Sigmoid colon (tissue), 7 donors: ENCODE measurements at places on chromosomes 11 and 22. TPM values are rescaled to one million over a fixed set of nuclear protein-coding genes. Genes with fewer than 3 reads are reported as not detected.

SPI1 gene
- 19.7 TPM for total RNA-seq

LMNTD2 gene
- not detected for total RNA-seq

APOA4 gene
- not detected for total RNA-seq

PLCB3 gene
- total RNA-seq = 11.4 TPM

NCR3LG1 gene
- 2.5 TPM for total RNA-seq

DNA sequence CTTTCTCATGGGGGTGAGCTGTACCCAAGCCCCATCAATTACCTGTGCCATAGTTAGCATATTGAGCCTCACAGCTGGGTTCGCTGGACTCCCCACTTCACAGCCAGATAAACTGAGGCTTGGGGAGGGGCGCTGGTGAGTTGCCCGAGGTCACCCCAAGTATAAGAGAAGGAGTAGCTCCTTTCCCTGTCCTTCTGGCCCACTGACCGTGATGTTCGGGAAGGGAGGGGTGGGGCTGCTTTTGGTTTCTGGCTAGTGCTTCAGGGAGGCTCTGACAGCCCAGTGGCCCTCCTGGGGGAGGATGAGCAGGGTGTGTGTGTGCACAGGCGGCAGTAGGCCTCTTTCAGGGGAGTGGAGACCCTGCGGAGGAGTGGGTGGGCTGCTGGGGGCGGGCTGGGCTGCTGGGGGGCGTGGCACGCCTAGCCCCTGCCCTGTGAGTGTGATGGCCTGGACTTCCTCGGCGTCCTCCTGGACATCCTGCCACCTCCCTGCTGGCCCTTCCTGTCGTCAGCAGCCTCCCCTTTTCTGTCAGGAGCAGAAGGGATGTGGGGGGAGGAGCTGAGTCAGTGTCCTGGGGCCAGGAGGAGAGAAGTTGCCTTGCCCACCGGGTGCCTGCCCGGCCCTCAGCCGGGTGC is 50.3 kb downstream of the TRIOBP start:
- no peaks in the 10 kb centered on the region for H3K27me3 ChIP-seq
- H3K27ac ChIP-seq = peak overlapping the region; percentile 91
- DNase-seq = peak; percentile 84
- peaks cover 89% of the 10 kb centered on the region for H3K4me1 ChIP-seq

DNA sequence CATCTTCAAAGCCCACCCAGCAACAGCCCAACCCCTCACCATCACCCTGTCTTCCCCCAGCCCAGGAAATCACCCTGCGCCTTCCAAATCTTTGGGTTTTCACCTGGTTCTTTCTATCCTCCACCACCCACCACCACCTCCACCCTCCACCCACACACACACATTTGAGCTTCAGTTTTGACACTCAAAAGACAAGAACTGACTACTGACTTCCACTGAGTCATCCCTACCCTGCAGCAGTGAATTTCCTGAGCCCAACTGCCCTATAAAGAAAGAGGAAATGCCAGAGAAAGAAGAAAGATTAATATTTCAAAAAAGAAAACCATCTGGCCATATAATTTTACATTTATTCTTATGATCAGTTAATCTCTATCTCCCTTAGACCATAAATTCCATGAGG is 137.5 kb downstream of the CHST1 start:
- DNase-seq = no peak
- no peak overlapping the region for H3K4me3 ChIP-seq
- H3K36me3 ChIP-seq = no peaks in the 10 kb centered on the region

DNA sequence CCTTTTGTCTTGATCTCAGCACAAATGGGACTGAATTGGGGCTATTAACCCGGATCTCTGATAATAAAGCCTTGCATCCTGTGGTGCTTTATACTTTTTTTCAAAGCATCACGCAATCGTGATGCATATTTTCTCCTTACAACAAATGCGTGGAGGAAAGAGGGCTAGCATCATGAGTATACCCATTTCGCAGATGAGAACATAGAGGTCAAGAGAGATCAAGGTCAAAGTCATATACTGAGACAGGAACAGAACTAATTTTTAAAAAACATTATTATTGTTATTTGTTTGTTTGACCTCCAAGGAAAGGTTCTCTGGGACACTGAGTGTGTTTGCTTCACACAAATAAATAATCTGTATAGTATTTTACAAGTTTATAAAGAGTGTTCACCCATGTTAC is 191.2 kb downstream of the ST3GAL4 start:
- H3K27me3 ChIP-seq = peaks cover 20% of the 10 kb centered on the region
- DNase-seq = no peak
- H3K4me3 ChIP-seq = no peak overlapping the region
- H3K4me1 ChIP-seq = peaks cover 24% of the 10 kb centered on the region
- no peak overlapping the region for H3K27ac ChIP-seq
- no peaks in the 10 kb centered on the region for H3K36me3 ChIP-seq

DNA sequence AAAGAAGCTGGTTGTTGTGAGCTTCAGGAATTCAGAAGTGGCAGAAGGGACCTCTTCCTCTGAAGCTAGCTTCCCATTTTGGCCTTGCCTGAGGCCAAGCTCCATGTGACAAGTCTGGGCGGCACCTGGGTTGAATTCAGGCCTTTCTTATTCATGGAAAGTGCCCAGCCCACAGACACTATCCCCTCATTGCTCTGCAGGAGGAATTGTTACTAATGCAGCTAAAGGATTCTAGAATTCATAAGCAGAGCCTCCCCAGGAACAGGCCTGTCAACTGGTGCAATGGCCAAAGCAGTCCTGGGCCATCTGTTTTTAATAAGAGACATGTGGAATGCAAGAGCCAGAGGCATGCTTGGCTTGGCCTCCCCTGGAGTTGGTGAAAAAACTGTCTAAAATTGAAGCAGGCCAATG is 71.4 kb downstream of the SLC1A2 start:
- no peak overlapping the region for H3K27ac ChIP-seq
- no peaks in the 10 kb centered on the region for H3K36me3 ChIP-seq
- peaks cover 13% of the 10 kb centered on the region for H3K4me1 ChIP-seq
- H3K27me3 ChIP-seq = no peaks in the 10 kb centered on the region
- DNase-seq = no peak

GRCh38 chr11:59692915-59693314 is 20.7 kb downstream of the OR10V1 start:
- no peaks in the 10 kb centered on the region for H3K27me3 ChIP-seq
- H3K4me1 ChIP-seq = no peaks in the 10 kb centered on the region
- no peaks in the 10 kb centered on the region for H3K36me3 ChIP-seq
